ENCODE measurements at places on chromosomes 1 and 21.
A peak's percentile ranks its signal among the peaks of the same experiment; 100 is the strongest.

GRCh38 chr1:110316735-110317134 is 22.4 kb upstream of the RBM15 start:
- DNase-seq, result no peak

DNA sequence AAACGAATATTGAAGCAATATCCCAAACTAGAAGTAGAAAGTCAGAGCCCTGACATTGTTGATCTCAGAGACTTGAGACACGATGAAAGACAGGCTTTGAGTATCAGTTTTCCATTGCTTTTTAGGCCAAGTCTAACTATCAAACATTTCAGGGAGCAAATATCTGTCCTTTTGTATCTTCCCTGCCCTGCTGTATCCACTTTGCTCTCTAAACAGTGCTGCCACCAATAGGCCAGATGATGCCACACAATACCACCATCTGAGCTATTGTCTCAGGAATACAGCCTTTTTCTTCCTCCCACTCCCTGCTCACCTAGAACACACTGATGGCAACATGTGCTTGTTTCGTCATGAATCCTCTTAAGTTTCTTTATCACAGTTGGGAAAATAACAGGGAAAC is 62.6 kb upstream of the SPAG17 start:
- DNase-seq, result no peak

DNA sequence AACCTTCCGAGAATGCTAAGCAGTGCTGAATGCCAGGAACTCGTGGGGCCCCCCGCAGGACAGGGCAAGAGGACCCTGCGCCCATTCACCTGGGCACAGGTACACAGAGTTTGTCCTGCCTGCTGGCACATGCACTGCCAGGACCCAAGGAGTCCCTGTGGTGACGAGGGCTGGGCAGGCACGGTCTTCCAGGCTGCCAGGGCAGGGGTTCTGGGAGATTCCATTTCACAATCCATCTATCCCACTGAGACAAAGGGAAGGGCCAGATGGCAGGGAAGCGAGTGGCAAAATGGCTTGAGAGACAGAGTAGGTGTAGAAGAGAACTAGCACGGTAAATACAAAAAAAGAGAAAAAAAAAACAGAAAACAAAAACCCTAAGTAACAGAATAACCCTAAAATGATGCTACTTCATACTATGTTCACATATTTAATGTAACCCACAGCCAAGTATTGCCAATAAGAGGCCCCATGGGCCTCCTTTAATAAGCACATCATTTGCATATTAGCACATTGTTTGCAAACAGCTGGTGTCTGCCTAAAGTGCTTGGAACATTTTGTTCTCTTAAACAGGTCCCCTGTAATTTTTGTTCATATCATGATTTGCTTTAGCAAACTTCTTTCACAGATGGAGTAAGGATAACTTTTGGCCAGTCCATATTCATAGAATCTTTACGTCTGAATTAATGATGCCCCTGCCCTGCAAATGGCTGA is 83.8 kb downstream of the STUM start:
- DNase-seq, result no peak

GRCh38 chr1:194026422-194026821 is 840.0 kb upstream of the B3GALT2 start:
- no peak for DNase-seq

GRCh38 chr1:108107658-108108057 is 92.5 kb downstream of the SLC25A24 start:
- peak; percentile 24 for DNase-seq

GRCh38 chr1:193013005-193013404 is 46.2 kb downstream of the UCHL5 start:
- no peak for DNase-seq

- DNase-seq, result no peak
Observed at GRCh38 chr21:31663584-31664249, 4.2 kb downstream of the SOD1 start.

DNA sequence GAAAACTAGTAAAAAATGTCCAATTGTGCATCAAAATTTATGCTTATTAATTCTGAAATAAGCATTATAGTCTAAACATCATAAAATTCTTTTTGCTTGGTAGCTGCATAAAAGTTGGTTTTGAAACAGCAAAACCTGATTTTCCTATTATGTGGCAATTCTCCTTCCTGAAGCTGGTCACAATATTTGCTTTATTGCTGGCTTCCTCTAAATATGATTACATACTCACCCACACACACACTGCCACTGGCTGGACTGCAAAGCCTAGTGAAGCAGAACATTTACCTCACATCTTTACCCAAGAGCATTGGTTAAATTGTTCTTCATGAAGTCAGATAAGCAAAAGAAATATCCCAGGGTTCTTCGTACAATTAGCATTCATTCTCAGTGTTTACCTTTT is 103.0 kb downstream of the NR5A2 start:
- DNase-seq, result no peak

DNA sequence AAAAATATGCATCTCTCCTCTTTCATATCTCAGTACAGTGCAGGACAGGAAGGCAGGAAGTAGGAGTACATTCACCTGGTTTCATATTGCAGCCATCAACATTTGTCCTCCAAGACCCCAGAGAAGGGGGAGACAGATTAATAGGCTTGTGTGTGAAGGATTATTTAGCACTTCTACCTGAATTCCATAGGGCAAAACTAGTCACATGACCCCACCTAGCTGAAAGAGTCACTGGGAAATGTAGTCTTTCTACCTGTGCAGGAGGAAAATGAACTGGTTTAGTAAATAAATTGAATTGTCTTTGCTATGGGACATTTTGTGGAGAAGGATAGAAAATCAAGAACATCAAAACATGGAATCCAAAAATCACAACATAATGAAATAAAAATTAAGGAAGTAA is 13.9 kb upstream of the TRIM33 start:
- DNase-seq, result no peak

DNA sequence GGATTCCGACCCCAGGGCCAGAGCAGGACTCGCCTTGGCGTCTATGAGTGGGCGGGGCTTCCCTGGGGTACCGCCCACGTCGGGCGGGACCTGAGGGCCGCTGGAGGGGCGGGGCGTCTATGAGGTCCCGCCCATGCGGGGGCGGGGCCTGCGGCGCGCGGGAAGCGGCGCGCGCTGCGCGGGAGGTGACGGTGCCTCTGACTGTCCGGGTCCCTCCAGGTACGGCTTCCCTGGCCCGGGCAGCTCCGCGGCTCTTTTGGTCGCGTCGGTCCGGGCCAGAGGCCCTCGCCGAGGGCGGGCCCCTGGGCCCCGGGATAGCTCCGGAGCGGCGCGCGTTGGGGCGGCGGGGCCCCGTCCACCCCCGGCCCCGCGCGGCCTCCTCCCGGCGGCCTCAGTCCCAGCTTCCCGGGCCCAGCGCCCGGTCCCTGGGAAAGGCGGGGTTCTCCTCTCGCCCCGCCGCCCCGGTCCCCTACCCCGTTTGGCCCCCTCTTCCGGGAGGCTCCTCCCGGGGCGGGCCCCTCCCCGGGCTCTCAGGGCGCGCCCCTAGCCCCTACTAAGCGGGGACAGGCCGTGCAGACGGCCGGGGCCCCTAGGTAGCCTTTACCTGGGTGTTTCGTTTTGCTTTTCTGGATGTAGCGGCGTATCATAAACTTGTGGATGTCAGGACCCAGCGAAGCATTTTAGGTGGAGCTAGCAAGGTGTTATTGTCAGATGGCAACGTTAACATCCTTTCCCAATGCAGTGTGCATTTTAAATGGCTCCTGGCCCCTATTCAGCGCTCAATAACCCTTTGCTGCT is at the start of gene CHAF1B:
Gene CHAF1B, plus strand, starts transcription at position 160 of the 798 bp plus-strand sequence. CDS start 745 bp downstream, outside the sequence.
- peak; percentile 64 for DNase-seq

DNA sequence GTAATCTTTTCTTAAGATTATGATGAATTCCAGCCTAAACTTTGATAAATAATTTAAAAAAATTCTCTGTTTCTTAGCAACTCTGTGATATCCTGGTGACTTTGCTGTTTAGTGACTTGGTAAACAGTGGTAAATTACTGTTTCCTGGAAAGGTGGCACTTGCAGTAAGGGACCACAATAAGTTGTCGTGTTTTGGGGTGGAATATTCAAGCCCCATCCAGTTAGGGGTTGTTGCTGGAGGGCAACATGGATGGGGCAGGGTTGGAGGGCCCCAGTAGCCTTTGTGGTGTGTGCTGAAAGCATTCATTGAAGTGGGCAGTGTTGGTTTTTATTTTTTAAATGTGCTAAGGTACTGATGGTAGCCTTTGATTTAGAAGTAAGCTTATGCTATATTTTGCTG is 30.3 kb downstream of the PRDM2 start:
- peak; percentile 48 for DNase-seq

DNA sequence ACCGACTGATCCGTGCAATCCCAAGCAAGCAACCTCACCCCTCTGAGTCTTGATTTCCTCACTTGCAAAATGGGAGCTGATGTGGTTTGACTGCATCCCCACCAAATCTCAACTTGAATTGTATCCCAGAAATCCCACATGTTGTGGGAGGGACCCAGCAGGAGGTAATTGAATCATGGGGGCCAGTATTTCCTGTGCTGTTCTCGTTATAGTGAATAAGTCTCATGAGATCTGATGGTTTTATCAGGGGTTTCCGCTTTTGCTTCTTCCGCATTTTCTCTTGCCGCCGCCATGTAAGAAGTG is 58.4 kb downstream of the FHAD1 start:
- DNase-seq, result no peak

GRCh38 chr1:159938211-159938852 is 7.1 kb downstream of the IGSF9 start:
- DNase-seq, result no peak

GRCh38 chr1:209609041-209609790 is 25.7 kb downstream of the CAMK1G start:
- no peak for DNase-seq

GRCh38 chr1:17852383-17852782 is 97.2 kb downstream of the ACTL8 start:
- DNase-seq, result no peak

DNA sequence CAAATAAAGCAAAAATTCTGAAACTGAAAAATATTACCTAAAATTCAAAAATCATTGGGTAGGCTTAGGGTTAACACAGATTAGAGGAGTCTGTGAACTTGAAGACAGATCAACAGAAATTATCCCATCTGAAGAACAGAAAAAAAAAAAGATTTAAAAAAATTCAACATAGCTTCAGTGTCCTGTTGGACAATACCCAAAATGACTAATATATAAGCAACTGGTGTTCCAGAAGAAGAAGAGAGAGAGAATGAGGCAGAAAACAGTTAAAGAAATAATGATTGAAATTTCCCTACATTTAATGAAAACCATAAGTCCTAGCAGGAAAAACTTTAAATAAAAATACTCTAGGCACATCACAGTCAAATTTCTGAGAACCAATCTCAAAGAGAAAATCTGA is 31.5 kb downstream of the TMCO1 start:
- no peak for DNase-seq

DNA sequence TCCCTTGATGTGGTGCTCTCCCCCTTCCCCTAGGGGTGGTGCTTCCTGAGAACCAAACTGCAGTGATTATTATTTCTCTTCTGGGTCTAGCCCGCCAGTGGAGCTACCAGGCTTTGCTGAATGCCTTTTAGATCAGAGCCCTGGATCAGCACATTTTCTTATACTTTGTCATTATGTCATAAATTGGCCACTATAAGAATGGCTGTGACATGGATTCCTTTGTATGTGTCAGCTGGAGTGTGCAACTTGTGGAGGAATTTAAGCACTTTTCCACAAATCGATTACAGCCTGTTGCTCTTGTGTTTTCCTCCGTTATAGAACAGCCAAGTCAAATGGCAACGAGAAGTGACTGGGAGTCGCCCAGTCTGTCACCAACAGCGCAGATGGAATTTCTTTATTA is 273.3 kb downstream of the DUSP10 start:
- DNase-seq, result no peak

- no peak for DNase-seq
Observed at GRCh38 chr21:35607406-35607805, 452.9 kb downstream of the SETD4 start.

- no peak for DNase-seq
Observed at GRCh38 chr1:229885568-229886495, 181.2 kb upstream of the GALNT2 start.

DNA sequence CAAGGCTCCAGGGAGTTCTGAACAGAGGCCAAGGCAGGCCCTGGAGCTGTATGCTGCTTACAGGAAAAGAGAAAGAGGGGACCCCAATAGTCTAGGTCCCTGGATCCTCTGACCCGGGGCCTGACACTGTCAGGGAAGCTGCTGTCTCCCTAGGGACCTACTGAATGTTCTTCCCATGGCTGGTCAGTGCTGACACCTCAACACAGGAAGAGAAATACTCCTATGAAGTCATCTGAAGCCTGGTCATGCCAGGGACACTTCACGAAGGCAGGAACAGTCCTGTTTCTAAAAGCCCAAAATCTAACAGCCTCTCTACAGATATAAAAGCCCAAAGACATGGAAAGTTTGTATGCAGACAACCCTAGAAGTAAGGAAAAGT is 1.7 kb upstream of the LAD1 start:
- no peak for DNase-seq

- DNase-seq, result no peak
Observed at GRCh38 chr1:113683384-113684152, 75.7 kb downstream of the PHTF1 start.

DNA sequence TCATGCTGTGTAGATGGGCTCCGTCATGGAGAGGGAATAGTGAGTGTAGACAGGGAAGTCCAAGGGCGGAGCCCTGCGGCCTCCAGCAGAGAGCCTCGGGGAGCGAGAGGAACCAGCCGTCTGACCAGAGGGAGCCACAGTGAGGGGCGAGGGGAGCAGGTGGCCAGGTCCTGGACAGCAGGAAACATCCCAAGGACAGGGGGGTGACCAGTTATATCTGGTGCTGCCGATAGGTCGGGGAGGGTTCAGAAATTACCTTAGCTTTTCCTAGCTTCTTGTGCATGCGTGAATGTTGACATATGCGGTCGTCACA is 46.5 kb downstream of the TRAPPC10 start:
- no peak for DNase-seq

GRCh38 chr1:2256435-2257244 is 28.5 kb downstream of the SKI start:
- no peak for DNase-seq

- DNase-seq, result no peak
Observed at GRCh38 chr1:223873044-223873443, 27.3 kb upstream of the TP53BP2 start.

- DNase-seq, result no peak
Observed at GRCh38 chr1:33306653-33307493, 14.0 kb downstream of the A3GALT2 start.

DNA sequence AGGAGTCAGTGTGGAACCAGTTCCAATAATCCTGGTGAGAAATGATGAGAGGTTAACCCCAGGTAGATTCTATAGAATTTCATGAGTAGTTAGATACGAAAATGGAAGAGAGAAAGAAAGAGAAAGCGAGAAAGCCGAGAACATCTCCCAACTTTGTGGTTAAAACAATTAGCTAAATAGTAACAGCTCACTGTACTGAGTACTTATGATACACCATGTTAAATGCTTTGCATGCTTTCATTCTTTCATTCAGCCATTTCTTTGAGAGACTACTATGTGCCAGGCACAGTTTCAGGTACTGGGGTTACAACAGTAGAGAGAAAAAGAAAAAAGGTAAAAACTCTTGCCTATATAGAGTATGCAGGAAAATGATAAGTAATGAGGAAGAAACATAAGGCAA is 109.7 kb upstream of the SYT6 start:
- DNase-seq, result no peak

- no peak for DNase-seq
Observed at GRCh38 chr1:177020851-177021589, 143.5 kb downstream of the ASTN1 start.

- DNase-seq, result no peak
Observed at GRCh38 chr21:41662161-41662560, 104.7 kb downstream of the RIPK4 start.
